Suppressor macrophage (primary cell): ENCODE measurements at places on chromosomes 7 and 10.

GRCh38 chr10:48790457-48791044 is 105.9 kb downstream of the WDFY4 start:
- no peak for DNase-seq

- no peak for DNase-seq
Observed at GRCh38 chr10:132532749-132533560, 4.6 kb upstream of the INPP5A start.

DNA sequence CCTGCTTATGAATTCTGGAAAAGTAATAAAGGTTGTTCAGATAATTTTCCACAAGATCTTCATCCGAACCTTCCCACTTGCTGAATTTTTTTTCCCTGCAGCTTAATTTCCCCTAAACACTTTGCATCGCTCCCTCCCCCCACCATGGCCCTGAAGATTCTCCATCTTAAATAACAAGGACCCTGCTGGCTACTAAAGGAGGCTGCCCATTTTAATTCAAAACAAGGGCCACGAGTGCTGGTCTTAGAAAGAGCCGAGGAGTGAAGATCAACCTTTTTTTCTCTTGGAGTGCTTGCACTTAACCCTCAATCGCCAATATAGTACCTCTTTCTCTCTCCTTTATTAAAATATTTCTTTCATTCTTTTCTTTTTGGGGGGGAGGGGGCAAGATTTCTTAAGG is 9.2 kb upstream of the SP8 start:
- no peak for DNase-seq

DNA sequence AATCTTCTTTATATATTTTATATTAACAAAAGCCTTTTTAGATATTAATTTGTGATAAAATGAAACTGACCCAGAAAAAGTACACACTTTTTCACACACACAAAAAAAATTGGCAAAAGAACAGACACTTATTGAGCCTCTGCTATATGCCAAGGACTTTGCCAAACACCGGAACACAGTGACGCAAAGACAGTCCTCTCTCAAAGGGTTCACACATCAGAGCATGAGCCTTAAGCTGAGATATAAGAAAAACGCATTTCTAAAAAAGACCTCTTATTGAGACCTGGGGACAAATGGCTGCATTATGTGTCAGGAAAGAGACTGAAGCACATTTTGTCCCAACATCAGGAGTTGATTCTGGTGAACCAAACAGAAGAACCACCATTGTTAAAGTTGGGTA is 24.0 kb upstream of the ABCB4 start:
- DNase-seq, result no peak

- DNase-seq, result no peak
Observed at GRCh38 chr10:23324351-23324750, 20.2 kb downstream of the C10orf67 start.
